ENCODE measurements at places on chromosomes 16 and 17. TPM values are rescaled to one million over a fixed set of nuclear protein-coding genes. Genes with fewer than 3 reads are reported as not detected.

- H3K4me1 ChIP-seq = no peaks in the 10 kb centered on the region
- no peak overlapping the region for H3K27ac ChIP-seq
- DNase-seq = no peak
- H3K4me3 ChIP-seq = no peak overlapping the region
- H3K27me3 ChIP-seq = no peaks in the 10 kb centered on the region
Measured at GRCh38 chr17:36697903-36698530, 96.6 kb downstream of the MRM1 start.

DNA sequence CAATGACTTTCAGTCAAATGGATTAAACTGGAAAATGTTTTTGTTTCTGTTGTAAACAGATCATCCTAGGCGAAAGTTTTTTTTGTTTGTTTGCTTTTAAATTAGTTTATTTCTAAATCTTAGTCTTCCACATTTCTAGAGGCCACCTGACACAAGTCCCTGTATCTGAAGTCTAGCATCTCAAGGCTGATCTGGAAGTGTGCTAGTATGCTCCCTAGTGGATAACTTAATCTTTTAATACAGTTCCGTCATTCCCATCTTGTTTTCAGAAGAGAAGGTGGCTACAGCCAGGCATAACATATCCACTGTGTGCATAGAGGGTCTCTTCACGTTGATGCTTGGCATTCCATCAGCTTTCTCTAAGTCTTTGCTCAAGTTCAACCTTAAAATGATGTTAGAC, 7.6 kb downstream of the IFT20 start:
- H3K4me3 ChIP-seq = no peak overlapping the region
- H3K36me3 ChIP-seq = peaks cover 54% of the 10 kb centered on the region
- peak overlapping the region; percentile 6 for H3K27ac ChIP-seq
- H3K27me3 ChIP-seq = no peaks in the 10 kb centered on the region
- H3K4me1 ChIP-seq = peaks cover 59% of the 10 kb centered on the region

DNA sequence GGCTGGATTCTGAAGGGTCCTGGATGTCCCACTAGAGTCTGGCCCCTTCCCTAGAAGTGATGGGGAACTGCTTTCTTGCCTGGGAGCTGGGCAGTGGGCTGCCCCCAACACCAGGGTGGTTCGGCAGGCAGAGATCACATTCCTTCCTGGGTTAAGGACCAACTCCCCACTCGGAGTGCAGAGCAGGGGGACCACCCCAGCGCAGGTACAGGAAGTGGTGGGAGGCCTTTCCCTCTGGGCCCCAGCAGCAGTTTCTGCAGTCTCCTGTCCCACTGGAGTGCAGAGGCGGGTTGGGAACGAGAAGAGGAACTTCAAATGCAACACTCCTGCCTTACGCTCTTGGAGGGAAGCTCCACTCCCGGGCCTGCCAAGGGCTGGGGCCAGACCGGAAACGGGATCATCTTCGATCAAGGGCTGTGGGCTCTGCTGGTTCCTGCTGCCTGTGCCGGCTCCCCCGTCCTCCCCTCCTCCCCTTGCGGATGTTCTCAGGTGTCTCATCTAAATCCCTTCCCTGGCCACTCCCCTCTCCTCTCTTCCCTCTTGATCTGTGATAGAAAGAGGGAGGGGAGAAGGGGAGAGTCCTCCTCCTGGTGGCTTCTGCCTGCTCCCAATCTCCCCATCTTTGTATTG, 9.0 kb upstream of the NGFR start:
- no peak for DNase-seq
- peaks cover 15% of the 10 kb centered on the region for H3K4me1 ChIP-seq
- no peak overlapping the region for H3K27ac ChIP-seq
- peaks cover 11% of the 10 kb centered on the region for H3K27me3 ChIP-seq
- H3K36me3 ChIP-seq = no peaks in the 10 kb centered on the region

Gene PRSS33
- total RNA-seq = not detected

- peak overlapping the region; percentile 41 for H3K4me3 ChIP-seq
- peaks cover 32% of the 10 kb centered on the region for H3K27me3 ChIP-seq
- no peak overlapping the region for H3K27ac ChIP-seq
Measured at GRCh38 chr16:11611871-11612664, 25.3 kb upstream of the LITAF start.

DNA sequence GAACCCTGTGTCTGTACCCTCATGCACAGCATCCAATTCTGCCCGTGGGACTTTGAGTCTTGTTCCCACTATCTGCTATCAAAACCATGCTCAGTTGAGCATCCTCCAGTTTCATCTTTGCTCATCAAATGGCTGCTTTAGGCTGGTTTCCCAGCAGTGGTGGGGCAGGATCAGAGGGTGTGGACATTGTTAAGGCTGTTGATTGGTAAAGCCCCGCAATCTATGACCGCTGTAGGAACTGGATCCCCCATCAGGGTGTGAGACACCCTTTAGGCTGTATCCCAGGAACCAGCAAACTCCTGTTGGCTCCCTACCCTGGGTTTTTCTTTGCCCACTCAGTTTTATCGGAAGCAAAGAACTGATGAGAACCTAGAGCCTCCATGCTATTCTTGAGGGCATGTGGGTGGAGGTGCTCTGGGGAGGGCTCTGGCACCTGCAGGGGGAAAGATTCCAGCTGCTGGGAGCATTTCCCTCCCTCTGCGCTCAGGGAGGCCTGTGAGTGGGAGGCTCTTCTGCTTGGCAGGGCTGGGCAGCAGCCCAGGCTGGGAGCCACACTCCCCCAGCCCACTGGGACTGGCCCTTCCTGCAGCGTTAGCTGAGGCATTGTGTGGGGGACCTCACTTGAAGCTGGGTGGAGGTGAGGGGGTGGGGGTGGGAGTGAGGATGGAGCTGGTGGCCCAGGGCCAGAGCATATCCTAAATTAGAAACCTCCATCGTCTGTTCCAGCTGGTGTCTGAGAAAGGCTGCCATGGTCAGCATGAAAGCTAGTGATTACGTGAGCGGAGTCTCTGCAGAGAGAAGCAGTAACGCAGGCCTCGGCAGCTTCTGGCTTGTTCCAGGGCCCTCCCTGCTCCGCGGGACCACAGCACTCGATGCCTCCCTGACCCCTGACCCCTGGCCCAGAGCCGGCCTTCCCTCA, 160.6 kb downstream of the IRF8 start:
- H3K36me3 ChIP-seq = no peaks in the 10 kb centered on the region
- H3K4me3 ChIP-seq = no peak overlapping the region
- H3K27ac ChIP-seq = no peak overlapping the region

Gene SYCE1L
- total RNA-seq = not detected

Gene HSPB9
- total RNA-seq = 0.24 TPM

- H3K27me3 ChIP-seq = peaks cover 3% of the 10 kb centered on the region
- peaks cover 42% of the 10 kb centered on the region for H3K4me1 ChIP-seq
- peak overlapping the region; percentile 79 for H3K4me3 ChIP-seq
- H3K36me3 ChIP-seq = no peaks in the 10 kb centered on the region
Measured at GRCh38 chr17:68289473-68289872, 1.5 kb downstream of the SLC16A6 start.

GRCh38 chr17:82101767-82102679, 4.0 kb upstream of the FASN start:
- no peaks in the 10 kb centered on the region for H3K36me3 ChIP-seq
- H3K27ac ChIP-seq = peak overlapping the region; percentile 81
- no peak overlapping the region for H3K4me3 ChIP-seq
- peaks cover 80% of the 10 kb centered on the region for H3K4me1 ChIP-seq
- H3K27me3 ChIP-seq = no peaks in the 10 kb centered on the region

- H3K27ac ChIP-seq = no peak overlapping the region
- H3K4me3 ChIP-seq = no peak overlapping the region
- H3K27me3 ChIP-seq = no peaks in the 10 kb centered on the region
- no peak for DNase-seq
- H3K36me3 ChIP-seq = no peaks in the 10 kb centered on the region
Measured at GRCh38 chr17:56966338-56966737, 5.5 kb upstream of the COIL start.

Gene PRDM7
- not detected for total RNA-seq

Gene MEOX1
- not detected for total RNA-seq

DNA sequence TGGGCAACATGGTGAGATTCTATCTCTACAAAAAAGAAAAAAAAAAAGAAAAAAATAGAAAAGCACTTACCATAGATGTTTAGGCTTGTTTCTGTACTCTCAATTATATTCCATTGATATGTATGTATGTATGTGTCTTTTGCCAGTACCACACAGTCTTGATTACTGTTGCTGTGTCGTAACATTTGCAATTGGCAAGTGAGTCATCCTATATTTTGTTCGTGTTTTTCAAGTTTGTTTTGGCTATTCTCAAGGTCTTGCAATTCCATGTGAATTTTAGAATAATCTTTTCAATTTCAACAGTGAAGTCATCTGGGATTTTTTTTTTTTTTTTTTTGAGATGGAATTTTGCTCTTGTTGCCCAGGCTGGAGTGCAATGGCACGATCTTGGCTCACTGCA, 19.3 kb downstream of the SPECC1 start:
- H3K4me1 ChIP-seq = no peaks in the 10 kb centered on the region
- no peak overlapping the region for H3K27ac ChIP-seq
- no peaks in the 10 kb centered on the region for H3K36me3 ChIP-seq
- H3K27me3 ChIP-seq = no peaks in the 10 kb centered on the region
- DNase-seq = no peak
- H3K4me3 ChIP-seq = no peak overlapping the region

Gene AGRP
- not detected for total RNA-seq

DNA sequence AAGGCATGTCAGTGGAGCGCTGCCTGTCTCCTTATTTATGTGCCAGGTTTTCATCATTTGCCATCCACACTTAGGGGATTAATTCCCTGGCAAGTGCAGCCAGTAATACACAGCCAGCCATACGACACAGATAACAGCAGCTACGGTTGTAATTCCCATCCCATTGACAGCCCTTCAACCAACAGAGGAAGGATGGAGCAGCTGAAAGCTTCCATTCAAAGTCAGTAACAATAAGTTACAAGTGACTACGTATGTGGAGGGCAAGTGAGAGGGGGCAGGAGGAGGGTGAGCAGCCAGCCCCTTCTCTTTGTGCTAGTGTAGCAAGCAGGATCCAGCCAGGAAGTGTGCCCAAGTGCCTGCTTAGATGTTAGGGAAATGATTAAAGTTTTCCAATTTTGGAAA, 53.8 kb upstream of the LYRM9 start:
- H3K4me3 ChIP-seq = no peak overlapping the region
- no peak for DNase-seq
- no peaks in the 10 kb centered on the region for H3K36me3 ChIP-seq
- H3K27me3 ChIP-seq = peaks cover under 1% of the 10 kb centered on the region

Gene TTLL6
- not detected for total RNA-seq

GRCh38 chr16:12600536-12601256, 203.0 kb downstream of the CPPED1 start:
- no peak overlapping the region for H3K27ac ChIP-seq
- H3K4me3 ChIP-seq = no peak overlapping the region
- H3K27me3 ChIP-seq = no peaks in the 10 kb centered on the region
- no peak for DNase-seq
- no peaks in the 10 kb centered on the region for H3K36me3 ChIP-seq
- 0 out of 2 replicates have a peak, but pooled peaks cover 5% of the 10 kb centered on the region for H3K4me1 ChIP-seq

DNA sequence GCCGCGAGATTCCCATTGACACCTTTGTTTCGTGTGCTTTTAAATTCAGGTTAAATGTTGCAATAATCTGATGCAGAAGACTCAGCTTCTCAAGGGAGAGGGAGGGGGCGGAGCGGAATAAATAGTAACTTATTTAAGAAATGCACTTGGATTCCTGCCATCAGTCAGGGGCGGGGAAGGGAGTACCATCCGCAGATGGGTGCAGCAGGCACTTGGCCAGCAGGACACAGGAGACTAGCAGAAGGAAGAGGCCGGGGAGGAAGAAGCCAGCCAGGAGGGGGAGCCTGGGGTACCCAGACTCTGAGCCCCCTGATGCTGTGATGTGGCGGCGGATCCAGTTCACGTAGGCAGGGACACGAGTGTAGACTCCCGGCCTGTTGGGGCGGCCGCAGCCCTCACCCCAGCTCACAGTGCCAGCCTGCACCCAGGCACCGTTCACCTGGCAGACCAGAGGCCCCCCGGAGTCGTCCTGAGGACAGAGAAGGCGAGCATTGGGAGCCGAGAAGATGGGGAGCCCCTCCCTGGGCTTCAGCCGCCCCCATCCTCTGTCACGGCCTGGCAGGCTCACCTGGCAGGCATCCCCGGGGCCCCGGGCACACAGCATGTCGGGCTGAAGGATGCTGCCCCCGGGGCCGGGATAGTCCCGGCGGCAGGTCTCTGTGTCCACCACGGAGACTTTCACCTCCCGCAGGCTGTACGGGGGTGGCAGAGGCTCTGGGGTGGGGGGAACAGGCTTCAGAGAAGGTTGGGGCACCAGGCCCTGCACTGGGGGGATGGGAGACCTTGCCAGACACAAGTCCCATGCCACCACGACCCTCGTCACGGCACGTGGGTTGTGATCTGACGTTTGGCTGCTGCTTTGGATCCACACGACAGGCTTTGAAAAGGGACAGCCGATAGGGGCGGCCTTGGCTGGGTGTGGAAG, 3.2 kb downstream of the TPSG1 start:
- H3K4me1 ChIP-seq = peaks cover 10% of the 10 kb centered on the region
- H3K27me3 ChIP-seq = peaks cover 44% of the 10 kb centered on the region
- H3K27ac ChIP-seq = no peak overlapping the region
- no peak for DNase-seq
- no peak overlapping the region for H3K4me3 ChIP-seq

Gene TTYH2
- 0.32 TPM for total RNA-seq

DNA sequence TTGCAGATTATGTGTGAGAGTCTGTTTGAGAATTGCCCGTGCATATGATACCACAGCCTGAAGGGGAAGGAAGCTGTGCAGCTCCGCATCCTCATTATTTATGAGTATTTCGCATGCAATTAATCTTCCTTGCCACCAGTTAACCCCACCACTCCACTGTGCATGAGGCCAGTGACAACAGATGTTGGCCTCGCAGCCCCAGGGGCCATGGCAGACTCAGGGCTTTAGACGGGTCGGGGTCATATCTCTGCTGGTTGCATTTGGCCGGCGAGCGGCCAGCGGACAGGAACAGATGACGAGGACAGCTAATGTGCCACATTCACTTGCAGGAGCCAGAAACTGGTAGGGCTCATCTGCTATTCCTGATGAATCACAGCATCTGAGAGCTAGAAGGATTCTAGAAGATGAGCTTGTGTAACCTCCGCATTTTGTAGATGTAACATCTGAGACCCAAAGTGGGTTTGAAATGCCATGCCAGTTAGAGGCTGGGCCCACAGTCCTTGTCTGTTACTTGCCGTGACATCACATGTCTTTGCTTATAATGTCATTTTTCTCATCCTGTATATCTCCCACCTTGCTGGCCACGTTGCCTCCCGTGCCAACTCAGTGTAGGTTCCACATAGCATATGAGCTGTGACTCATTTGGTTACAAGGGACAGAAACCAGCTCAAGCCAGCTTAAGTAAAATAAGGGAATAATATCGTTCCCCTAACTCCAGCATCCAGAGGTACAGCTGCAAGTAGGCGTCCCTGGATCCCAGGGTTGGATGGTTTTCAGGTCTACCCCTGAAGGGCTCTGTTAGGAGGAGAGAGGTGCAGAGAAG, 137.2 kb downstream of the SNX29 start:
- H3K4me1 ChIP-seq = peaks cover 31% of the 10 kb centered on the region
- no peaks in the 10 kb centered on the region for H3K27me3 ChIP-seq
- DNase-seq = no peak
- no peaks in the 10 kb centered on the region for H3K36me3 ChIP-seq

- no peak overlapping the region for H3K4me3 ChIP-seq
- no peaks in the 10 kb centered on the region for H3K4me1 ChIP-seq
- no peak for DNase-seq
- no peaks in the 10 kb centered on the region for H3K27me3 ChIP-seq
- H3K27ac ChIP-seq = no peak overlapping the region
Measured at GRCh38 chr17:556431-556995, 158.1 kb downstream of the VPS53 start.

- no peaks in the 10 kb centered on the region for H3K27me3 ChIP-seq
- DNase-seq = no peak
- no peaks in the 10 kb centered on the region for H3K36me3 ChIP-seq
- no peak overlapping the region for H3K4me3 ChIP-seq
Measured at GRCh38 chr16:82033683-82034300, 1.3 kb upstream of the HSD17B2 start.

Gene ZFHX3
- total RNA-seq = 12.3 TPM
